ENCODE measurements at places on chromosomes 13 and 19.

DNA sequence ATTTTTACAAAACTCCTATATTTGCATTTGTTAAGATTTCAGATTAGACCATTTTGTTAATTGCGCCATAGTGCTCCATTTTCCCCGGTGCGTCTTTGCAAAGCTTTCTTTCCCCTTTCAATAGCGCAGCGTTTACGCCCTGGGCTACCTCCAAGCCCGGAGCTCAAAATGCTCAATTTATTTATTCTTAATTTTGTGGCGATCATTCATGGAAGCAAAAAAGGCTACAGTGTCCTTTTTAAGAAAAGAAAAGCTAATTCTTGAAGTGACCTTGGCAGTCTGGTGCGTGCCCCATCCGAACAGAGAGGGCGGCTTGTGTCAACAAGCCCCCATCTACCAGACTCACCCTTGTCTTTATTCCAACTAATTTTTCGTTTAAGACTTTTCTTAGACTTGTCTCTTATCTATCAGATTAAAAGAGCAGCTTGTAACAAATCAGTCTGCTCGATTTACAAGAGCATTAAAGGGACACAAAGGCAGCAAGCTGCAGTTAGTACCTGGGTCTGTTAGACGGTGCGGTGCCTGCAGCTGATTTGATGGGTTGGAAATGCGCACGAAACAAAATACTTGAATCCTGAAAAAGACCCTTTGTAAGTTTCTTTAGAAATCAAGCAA, 30.1 kb downstream of the GSX1 start:
- DNase-seq, result no peak

GRCh38 chr19:13210339-13210775, 60.1 kb downstream of the IER2 start:
- no peak for DNase-seq

- DNase-seq, result peak; percentile 95
Measured at GRCh38 chr13:37058910-37059847, at the start of gene SUPT20H. Gene SUPT20H (minus strand): TSS chr13:37059688. CDS start chr13:37051490, 8,198 bp downstream.

DNA sequence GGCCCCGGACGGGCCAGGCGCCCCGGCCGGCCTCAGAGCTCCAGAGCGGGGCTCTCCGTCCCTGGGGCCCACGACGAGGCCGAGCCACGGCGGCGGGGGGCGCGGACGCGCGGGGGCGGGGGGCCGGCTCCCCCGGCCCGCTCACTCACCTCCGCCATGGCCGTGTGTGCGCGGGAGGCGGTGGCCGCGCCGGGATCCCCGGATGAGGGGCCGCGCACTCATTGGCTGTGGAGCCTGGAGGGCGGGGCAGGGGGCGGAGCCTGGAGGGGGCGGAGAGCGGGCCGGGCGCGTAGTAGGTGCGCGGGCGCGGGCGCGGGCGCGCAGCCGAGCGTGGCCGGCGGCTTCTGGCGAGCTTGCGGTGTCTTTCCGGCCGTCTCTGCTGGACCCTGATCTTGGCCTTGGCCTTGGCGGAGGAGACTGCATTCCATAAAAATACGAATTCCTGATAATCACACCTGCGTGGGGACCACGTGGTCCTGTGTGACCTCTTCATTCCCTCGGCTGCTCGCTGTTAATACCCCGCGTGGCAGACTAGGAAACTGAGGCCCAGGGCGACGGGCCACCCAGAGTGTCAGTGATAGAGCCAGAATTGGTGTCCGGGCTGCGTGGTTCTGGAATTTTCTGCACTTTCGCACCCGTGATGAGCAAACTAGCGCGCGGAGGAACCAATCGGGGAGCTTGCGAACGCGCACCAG, at the start of gene MIER2:
TSS of gene MIER2 (minus strand) at position 172 of the 695 bp plus-strand sequence. CDS start at position 158, 14 bp downstream.
- DNase-seq, result peak; percentile 31

DNA sequence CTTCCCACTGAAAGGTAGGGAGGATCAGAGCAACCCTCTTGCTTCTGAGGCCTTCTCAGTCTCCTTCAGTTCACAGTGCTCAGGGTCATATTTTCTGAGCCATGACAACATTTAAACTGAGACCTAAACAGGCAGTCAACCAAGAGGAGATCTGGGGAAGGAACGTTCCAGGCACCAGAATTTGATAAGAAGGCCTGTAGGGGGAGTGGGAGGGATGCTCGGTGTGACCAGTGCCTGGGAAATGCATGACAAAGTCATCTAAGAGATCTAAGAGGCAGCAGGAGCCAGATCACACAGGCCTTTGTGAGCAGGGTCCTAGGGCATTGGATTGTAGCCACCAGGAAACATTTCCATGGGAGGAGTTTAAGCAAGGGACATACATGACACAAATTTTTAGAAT, 71.6 kb downstream of the SHISA2 start:
- DNase-seq, result no peak

- DNase-seq, result no peak
Measured at GRCh38 chr19:36215276-36216123, 594 bp downstream of the ZNF146 start.

DNA sequence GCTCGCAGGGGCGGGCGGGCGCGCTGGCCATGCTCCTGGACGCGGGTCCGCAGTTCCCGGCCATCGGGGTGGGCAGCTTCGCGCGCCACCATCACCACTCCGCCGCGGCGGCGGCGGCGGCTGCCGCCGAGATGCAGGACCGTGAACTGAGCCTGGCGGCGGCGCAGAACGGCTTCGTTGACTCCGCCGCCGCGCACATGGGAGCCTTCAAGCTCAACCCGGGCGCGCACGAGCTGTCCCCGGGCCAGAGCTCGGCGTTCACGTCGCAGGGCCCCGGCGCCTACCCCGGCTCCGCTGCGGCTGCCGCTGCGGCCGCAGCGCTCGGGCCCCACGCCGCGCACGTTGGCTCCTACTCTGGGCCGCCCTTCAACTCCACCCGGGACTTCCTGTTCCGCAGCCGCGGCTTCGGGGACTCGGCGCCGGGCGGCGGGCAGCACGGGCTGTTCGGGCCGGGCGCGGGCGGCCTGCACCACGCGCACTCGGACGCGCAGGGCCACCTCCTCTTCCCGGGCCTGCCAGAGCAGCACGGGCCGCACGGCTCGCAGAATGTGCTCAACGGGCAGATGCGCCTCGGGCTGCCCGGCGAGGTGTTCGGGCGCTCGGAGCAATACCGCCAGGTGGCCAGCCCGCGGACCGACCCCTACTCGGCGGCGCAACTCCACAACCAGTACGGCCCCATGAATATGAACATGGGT, 599 bp downstream of the ZIC2 start:
- no peak for DNase-seq

DNA sequence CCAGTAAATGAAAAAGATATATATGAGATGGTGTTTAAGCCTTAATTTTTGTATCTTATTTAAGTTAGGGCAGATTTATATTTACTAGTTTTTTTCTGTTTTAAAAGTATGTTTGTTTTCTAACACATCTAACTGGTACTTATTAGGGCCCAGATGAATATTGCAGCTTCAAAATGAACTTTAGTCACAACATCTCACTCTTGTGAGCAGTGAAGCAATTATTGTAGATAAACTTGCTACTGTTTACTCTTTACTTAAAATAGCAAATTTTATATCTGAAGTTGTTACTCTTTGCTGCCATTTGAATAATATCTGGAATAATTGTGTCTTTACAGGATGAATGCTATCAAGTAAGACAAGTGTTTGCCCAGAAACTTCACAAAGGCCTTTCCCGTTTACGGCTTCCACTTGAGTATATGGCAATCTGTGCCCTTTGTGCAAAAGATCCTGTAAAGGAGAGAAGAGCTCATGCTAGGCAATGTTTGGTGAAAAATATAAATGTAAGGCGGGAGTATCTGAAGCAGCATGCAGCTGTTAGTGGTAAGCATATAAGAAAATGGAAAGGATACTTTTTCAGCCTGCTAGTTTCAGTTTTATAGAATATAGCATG, 166.8 kb downstream of the PDS5B start:
- no peak for DNase-seq

DNA sequence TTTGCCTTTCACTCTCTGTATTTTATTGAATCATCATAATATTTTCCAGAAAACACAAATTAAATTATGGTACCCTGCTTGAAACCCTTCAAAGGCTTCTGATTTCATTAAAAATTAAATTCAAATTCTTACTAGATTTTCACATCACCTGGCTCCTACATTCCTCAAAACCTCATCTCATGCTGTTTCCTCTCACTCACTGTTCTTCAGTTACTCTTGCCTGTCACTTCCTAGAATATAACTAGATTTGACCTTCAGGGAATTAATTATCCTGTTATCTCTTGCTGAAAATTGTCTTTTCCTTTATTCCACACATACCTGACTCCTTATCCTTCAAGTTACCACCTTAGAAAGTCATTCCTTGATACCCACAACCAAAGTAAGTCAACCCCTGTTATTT, 2294.7 kb downstream of the PCDH9 start:
- no peak for DNase-seq
